ENCODE measurements at places on chromosomes 5 and 9. TPM values are rescaled to one million over a fixed set of nuclear protein-coding genes. Genes with fewer than 3 reads are reported as not detected.
A peak's percentile ranks its signal among the peaks of the same experiment; 100 is the strongest.

Gene ECM2
- not detected for total RNA-seq

DNA sequence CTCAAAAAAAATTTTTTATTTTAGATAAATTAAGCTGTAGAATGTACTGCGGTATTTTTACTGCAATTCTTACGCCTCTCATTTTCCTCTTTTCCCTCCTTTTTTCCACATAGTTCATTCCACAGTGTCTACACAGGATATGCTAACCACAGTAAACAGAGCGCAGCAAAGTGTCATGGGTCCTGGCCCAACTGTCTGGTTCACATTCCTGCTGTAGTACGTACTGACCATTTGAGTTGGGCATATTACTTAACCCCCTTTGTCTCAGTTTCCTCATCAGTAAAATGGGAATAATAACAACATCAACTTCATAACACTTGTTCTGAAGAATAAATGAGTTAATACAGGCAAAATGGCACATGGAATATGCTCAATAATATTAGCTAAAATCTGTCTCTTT is 41.6 kb downstream of the SLC44A1 start:
- DNase-seq, result no peak
- peaks cover 26% of the 10 kb centered on the region for H3K4me1 ChIP-seq
- H3K27me3 ChIP-seq, result no peaks in the 10 kb centered on the region
- H3K36me3 ChIP-seq, result no peaks in the 10 kb centered on the region
- no peak overlapping the region for H3K27ac ChIP-seq
- H3K4me3 ChIP-seq, result no peak overlapping the region

Gene SCGB3A1
- not detected for total RNA-seq

- no peaks in the 10 kb centered on the region for H3K36me3 ChIP-seq
- no peak overlapping the region for H3K4me3 ChIP-seq
- DNase-seq, result no peak
- no peak overlapping the region for H3K27ac ChIP-seq
- no peaks in the 10 kb centered on the region for H3K4me1 ChIP-seq
- H3K27me3 ChIP-seq, result no peaks in the 10 kb centered on the region
Measured at GRCh38 chr5:76219636-76220035, 136.5 kb downstream of the SV2C start.

Gene ERP44
- total RNA-seq, result 10.0 TPM

DNA sequence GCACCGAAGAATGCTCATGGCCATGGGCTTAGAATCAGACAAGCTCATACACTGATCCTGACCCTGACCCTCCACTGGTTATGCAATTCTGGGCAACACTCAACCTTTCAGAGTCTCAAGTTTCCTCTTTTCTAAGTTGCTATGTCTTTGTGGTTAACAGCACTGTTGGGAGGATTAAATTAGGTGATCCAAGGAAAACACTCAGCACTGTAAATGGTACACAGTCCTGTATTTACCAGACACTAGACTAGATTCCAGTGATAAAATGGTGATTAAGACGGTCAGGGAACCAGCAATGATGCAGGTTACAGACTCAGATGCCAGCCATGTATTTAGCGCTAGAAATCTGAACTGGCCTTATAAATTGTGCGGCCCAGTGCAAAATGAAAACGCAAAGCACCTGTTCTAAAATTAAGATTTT is 8.1 kb downstream of the ARL15 start:
- no peaks in the 10 kb centered on the region for H3K27me3 ChIP-seq
- H3K4me3 ChIP-seq, result no peak overlapping the region
- no peaks in the 10 kb centered on the region for H3K36me3 ChIP-seq
- peak overlapping the region; percentile 45 for H3K27ac ChIP-seq
- DNase-seq, result no peak

Gene GLRX
- 15.7 TPM for total RNA-seq

DNA sequence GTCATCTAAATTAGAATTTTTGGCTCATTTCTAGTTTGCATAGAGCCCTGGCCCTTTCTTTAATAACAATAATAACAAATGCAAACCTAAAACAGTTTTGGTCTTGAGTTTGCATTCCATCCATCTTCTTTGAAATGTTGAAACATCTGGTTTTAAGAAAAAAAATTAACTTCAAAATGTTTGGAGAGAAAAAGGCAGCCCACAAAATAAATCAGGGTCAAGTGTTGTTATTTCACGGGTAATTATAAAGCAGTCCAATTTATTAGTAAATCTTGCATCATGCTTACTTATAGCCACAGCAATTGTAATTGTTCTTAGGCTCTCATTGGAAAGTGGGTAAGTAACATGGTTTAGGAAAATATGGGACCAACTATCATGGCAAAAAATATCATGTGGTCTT is 247.0 kb upstream of the MEF2C start:
- H3K36me3 ChIP-seq, result no peaks in the 10 kb centered on the region
- no peaks in the 10 kb centered on the region for H3K27me3 ChIP-seq
- H3K4me1 ChIP-seq, result peaks cover 33% of the 10 kb centered on the region
- no peak overlapping the region for H3K4me3 ChIP-seq

DNA sequence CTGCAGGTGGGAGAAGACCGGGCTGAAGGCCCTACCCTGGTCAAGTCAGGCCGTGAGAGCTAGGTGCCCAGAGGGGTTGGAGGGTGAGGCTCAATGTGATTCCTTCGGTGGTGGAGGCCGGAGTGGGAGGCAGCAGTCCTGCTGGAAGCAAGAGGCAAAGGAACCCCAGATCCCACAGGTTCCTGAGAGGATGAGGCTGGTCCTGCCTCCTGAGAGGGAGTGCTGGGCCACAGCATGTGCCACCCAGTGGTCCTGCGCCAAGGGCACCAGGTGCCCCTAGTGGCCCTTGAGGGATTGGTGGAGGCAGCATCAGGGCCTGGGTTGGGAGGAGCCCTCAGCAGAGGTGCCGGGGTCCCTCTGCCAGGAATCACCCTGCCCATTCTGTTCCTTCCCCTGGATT is 59.1 kb downstream of the BARX1 start:
- no peak overlapping the region for H3K27ac ChIP-seq
- no peaks in the 10 kb centered on the region for H3K4me1 ChIP-seq
- DNase-seq, result no peak
- H3K27me3 ChIP-seq, result no peaks in the 10 kb centered on the region
- no peaks in the 10 kb centered on the region for H3K36me3 ChIP-seq
- H3K4me3 ChIP-seq, result no peak overlapping the region

Gene FCHO2
- 6.6 TPM for total RNA-seq

All from cardiac muscle cell (in vitro differentiated cells and primary cell).